ENCODE measurements at places on chromosomes 5 and 9.

GRCh38 chr5:172113036-172113435, 75.0 kb downstream of the STK10 start:
- peak; percentile 78 for DNase-seq

- DNase-seq: no peak
These were observed 16.9 kb downstream of the BASP1 start for GRCh38 chr5:17234374-17234773.

DNA sequence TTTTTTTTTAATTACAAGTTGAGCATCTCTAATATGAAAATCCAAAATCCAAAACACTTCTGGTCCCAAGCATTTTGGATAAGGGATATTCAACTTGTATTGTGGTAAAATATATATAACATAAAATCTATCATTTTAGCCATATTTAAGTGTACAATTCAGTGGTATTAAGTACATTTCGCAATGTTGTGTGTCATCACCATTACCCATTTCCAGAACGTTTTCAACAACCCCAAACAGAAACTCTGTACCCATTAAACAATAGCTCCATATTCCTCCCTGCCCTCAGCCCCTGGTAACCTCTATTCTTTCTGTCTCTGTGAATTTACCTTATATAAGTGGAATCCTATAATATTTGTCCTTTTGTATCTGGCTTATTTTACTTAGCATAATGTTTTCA, 24.9 kb downstream of the TICAM2 start:
- no peak for DNase-seq

DNA sequence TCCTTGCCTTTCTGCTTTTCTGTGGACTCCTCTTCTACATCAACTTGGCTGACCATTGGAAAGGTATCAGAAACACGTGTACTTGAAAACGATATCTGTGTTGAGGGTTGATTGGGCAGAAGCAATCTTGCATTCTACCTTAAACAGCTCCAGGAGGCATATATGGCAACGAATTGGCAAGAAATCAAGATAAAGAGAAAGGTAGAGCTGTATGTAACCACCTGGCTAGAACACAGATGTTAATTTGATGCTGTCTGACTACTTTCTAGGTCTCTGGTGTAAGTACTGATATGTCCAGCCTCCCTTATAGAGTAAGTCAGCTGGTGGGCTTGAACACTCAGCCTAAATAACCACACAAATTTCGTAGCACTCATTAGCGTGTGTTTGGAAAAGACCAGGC, 1.3 kb downstream of the MAN1B1 start:
- DNase-seq: no peak

DNA sequence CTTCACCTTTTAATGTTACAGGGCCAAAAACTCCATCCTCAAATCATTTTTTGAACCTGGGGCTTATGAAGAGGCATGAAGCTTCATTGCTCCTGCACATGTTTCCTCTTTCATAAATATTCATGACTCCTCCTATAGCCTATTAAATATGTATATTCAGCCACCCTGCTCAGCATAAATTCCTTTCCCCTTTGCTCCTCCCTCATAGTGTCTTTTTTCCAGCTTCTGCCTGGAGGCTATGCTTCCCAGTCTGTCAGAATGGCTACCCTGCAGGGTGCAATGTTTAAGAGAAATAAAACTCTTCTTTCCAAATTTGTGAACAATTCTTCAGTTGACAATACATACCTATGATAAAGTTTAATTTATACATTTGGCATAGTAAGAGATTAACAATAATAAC, 1082.9 kb upstream of the CDH18 start:
- no peak for DNase-seq

DNA sequence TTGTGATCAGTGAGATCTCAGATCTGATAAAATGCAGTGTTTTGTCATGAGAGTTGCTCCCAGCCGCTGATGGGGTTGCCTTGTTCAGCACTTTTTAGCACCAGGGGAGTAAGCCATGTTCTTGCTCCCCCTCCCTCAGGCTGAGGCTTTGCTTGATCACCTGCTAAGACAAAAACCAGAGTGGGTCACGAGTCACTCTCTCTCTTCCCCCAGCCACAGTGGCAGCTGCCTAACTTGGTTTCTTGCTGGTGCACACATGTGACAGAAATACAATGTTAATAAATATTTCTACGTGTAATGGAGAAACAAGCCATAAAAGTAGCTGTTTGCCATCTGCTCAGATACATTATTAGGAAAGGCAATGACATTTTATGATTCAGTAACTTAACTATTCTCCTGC, 212.4 kb upstream of the DMRT1 start:
- DNase-seq: no peak

- no peak for DNase-seq
These were observed 182.2 kb upstream of the DMRT1 start for GRCh38 chr9:659286-659685.

GRCh38 chr9:108978205-108978604, 35.1 kb downstream of the CTNNAL1 start:
- no peak for DNase-seq

GRCh38 chr9:98159790-98160189, 32.6 kb downstream of the CORO2A start:
- no peak for DNase-seq

- no peak for DNase-seq
These were observed 1.8 kb downstream of the EGR1 start for GRCh38 chr5:138466900-138467710.

GRCh38 chr9:113692256-113692655, 183.9 kb upstream of the ZNF618 start:
- DNase-seq: no peak

GRCh38 chr5:62829604-62829986, 251.0 kb downstream of the LRRC70 start:
- no peak for DNase-seq

DNA sequence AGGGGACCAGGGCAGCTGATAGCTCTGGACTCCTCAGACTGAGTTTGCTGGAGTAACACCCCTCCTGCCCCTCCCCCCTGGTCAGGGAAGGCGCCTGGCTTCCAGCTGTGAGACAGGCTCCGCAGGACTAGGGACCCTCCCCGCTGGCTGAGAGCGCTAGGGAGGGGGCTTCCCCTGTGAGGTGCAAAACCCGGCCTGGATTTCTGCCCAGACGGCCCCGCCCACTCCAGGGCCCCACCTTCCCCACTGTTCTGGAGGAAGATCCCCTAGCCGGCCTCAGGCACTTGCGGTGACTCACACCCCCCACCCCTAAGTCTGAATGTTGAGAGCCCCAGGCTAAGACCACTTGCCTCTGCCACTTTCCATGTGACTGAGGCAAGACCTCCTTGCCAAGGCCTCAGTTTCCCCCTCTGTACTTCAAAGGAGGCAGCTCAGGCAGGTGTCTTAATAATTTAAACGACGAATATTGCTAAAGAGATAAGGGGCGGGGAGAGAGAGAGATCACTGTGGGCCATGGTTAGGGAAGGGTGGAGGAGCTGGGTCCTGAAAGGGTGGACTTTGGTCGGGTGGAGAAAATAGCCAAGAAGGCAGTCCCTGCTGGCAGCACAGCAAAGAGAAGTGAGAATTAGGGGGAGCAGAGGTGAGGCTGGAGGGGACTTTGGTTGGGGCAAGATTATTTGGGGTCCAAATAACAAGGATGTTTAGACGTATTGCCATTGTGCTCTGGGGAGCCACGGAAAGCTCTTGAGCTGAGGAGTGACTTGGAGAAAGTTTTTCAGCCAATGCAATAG, 1.0 kb upstream of the DAB2IP start:
- peak; percentile 19 for DNase-seq

DNA sequence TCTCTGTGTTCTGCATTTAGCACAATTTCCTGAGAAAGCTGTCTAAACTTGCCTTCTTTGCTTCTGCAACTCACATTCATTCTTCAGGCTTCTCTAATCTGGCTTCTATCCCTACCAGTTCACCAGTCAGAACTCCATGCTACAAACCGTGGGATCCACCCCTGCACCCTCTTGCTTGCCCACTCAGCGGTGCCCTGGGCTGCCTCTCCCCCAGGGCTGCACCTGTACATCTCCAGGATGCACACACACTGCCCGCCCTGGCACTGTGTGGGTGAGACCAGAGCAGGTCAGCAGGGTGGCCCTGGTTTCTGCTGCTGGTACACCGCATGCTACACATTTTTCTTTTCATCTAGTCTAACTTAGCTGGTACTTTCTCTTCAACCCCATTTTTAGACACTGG, 127.1 kb downstream of the FANCC start:
- no peak for DNase-seq

DNA sequence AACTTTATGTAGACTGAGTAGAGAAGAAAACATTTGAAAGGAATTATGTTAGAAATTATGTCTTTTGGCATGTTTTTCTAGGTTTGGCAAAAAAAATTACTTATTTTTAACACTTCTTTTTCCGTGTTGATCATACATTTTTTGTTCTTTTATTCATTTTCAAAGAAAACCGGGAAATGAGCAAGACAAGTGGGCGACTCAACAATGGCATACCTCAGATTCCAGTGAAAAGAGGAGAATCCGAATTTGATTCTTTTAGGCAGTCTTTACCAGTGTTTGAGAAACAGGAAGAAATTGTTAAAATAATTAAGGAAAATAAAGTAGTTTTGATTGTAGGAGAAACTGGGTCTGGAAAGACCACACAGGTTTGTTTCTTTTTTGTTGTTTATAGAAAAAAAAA, 12.9 kb downstream of the YTHDC2 start:
- no peak for DNase-seq

GRCh38 chr9:21413151-21413550, 4.2 kb downstream of the IFNA8 start:
- DNase-seq: no peak

DNA sequence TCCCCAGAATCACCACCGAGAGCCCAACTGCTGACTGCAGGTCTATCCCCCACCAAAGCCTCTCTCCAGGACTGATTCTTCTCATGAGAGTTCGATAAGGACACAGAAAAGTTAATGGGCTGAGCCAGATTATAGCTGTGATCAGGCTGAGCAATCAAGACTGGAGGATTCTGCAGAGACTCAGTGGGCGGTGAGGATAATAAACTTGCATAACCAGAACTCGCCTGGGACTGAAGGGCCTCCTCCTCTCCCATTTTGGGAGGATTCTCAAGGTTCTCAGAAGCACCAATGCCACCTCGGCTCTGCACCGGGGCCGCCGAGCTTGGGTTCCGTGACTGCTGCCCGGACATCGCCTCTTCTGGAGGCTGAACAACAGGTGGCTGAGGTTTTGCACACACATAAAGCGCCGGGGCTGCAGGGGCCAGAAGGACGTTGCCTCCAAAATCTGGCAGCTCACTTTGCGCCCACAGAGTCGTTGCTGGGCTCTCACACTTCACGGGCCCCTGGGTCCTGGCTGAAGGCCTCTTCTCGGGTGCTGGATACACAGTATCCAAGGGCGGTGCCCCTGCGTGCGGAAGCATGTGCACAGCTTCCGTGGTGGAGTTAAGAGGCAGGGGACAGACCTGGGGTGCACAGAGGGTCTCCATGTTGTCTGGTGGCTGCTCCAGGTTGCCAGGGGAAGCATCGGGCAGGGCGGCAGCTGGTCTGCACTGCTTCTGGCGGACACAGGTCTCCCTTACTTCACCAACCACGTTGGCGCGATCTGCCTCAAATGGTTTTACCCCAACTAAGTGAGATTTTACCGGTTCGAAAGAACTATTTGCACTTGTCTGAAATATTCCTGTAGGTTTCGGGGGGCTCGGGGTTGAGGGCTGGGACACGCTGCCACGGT, 7.6 kb downstream of the SEC16A start:
- DNase-seq: no peak

DNA sequence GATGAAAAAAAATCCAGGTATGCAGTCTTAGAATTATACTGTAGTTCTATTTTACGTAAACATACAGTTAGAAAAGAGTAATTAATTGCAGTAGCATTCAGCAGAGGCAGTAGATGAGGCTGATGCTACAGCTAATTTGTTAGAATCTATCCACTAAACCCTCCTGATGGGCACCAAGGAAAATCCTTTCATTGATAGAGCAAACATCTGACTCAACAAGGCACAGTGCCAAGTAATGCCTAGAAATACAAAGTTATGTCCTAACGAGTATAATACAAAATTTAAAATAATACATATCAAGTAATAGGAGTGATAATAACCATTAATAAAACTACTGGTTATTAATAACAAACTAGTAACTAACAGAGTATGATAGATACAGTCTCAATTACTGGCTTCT, 9.0 kb downstream of the MOCS2 start:
- no peak for DNase-seq

DNA sequence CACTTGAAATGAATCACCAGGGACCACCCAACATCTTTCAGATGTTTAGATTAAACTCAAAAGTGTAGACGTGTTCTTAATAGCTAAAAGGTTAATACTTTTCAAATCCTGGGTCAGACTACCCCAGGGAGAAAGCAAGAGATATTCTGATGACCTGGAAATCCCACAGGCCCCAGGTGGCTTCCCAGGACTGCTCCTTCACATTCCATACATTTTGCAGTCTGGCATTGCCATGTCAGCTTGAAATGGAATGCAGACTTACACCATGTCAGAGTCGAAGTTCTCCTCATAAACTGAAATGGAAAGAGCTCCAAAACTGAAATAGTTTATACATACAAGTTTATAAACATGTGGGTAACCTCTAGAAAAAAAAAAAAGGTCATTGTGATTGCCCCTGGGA, 61.5 kb downstream of the TMEM167A start:
- no peak for DNase-seq

- DNase-seq: no peak
These were observed 57.1 kb downstream of the SEMA6A start for GRCh38 chr5:116517488-116517887.

DNA sequence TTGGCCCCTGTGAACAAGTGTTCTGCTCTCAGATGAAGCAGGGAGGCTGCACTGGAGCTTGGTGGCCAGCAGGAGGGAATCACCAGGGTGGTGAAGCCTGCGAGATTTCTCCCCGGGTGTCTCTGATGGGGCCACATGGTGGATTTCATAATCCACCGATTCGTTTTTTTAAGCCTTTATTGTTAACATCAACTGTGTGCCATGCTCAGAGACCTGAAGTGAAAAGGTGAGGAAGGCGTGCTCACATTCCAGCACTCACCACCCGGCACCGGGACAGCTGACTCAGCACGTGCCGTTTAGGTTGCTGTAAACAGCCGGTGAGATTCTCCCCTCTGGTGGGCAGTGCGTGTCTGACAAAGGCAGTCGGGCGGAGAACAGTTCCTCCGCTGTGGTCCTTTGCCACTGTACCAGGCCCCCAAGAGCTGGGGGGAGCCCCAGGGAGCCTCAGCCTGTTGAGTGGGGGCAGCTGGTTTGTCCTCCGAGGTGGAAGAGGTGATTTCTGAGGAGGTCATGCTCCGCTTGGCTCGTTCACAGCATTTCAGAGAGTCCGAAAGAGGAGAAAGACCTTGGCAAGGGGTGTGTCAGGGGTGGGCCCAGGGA, 12.7 kb upstream of the AHRR start:
- no peak for DNase-seq

DNA sequence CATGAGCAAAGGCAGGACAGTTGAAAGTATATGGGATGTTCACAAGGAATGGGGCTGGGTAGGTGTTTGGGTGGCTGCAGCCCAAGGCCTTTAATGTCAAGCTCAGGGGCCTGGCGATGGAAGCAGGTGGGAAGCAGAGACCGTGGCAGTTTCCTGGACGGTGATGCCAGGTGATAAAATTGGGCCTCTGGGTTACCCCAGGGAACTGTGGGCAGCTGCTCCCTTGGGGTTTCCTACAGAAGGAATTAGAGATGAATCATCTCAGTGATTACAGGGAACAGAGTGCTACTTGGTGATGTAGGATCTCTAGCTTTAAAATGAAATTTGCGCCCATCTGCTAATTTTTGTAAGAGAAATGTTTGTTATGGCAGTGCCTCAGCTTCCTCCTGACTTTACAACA, 39.2 kb downstream of the TSTD2 start:
- no peak for DNase-seq
